Naive thymus-derived CD4-positive, alpha-beta T cell (primary cell): ENCODE measurements at places on chromosomes 2 and 18.

- peak; percentile 61 for DNase-seq
These were observed 56.1 kb downstream of the SF3B1 start for GRCh38 chr2:197378494-197379307.

- no peak for DNase-seq
These were observed 4.6 kb upstream of the UGT1A5 start for GRCh38 chr2:233707940-233708644.

GRCh38 chr2:233346930-233347329 is 7.4 kb upstream of the DGKD start:
- no peak for DNase-seq

- no peak for DNase-seq
These were observed 640 bp downstream of the SPTBN1 start for GRCh38 chr2:54456612-54457322.

GRCh38 chr2:75560768-75561565 is at the start of gene EVA1A:
TSS of gene EVA1A (minus strand) at chr2:75560939. CDS start at chr2:75518140, 42,799 bp downstream.
- no peak for DNase-seq

DNA sequence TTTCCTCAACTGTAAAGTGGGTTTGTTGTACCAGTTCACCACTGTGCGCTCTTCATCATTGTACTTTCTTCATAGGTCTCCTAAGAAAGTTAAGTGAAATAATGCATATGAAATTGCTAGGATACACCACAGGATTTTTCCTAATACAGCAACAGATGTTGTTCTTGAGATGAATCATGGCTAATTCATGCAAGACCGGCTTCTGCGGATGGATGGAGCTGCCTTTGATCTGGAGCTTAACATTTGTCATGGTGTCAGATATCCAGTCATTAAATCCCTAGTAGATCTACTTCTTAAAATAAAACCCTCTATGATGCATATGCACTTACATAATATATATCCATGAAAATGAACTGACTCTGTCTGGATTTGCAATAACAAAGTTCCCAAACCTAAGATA is 114.1 kb downstream of the COL6A3 start:
- DNase-seq, result no peak

DNA sequence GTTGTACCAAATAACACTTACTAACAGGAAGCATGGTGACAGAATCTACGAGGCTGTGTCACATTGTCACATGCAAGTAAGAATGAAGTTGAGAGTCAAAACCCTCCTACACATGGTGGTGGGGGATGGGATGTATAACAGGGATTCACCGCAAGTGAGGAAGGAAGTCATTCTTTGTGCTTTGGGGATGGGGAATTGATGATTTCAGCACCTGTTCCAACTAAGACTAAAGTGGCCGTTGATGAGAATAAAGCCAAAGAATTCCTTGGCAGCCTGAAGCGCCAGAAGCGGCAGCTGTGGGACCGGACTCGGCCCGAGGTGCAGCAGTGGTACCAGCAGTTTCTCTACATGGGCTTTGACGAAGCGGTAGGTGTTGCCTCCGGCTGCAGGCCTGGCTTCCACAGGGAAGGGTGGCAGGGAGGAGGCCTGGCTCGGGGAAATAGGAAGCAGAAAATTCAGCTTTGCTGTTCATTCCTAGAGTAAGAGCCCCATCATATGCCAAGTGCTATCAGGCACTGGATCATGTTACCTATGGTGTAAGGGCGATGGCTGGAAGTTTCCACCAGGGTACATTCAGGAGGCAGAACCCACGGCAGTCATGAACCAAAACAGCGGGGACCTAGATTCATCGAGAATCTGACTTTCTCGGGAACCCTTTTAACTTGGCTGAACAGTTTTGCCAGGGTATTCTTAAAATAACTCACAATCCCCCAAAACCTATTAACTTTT is 120.3 kb downstream of the UXS1 start:
- no peak for DNase-seq

DNA sequence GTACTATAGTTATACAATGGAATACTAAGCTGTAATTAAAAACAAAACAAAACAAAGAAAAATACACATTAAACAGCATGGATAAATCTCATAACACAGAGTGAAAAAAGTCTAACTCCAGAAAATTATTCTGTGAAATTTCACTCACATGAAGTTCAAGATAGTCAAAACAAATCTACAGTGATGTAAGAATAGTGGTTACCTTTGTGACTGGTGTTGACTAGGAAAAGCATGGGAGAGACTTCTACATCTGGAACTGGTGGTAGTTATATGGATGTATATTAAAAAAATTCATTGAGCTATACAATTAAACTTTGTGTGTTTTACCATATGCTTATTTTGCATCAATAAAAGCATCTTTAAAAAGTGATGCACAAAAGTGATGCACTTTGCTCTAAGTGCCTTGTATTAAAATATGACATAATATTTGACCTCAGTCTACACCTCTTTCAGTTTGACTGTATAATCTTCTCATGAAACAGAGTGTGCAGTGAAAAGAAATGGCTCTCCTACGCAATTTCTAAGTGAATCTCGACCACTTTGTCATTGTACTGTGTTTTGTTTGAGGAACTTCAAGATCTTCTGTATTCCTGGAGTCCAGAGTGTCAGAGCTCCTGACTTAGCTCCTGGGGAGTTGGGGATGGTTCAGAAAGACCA is 28.0 kb downstream of the STAT4 start:
- no peak for DNase-seq

DNA sequence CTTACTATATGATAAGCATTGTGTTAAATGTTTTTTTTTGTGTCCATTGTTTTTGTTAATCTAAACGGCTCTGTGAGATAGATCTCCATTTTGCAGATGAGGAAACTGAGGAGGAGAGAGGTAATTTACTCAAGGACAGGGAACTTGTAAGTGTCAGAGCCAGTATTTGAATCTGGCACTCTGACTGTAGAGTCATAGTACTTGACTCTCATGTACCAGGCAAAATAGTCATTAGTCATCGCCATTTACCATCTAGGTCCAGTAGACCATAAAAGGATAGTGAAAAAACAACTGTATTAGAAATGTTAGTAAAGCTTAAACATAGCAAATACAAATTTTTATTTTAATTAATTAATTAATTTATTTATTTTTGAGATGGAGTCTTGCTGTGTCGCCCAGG is 4.8 kb downstream of the PSMD14 start:
- no peak for DNase-seq
